ENCODE measurements at places on chromosomes 11 and 22.
A peak's percentile ranks its signal among the peaks of the same experiment; 100 is the strongest.

DNA sequence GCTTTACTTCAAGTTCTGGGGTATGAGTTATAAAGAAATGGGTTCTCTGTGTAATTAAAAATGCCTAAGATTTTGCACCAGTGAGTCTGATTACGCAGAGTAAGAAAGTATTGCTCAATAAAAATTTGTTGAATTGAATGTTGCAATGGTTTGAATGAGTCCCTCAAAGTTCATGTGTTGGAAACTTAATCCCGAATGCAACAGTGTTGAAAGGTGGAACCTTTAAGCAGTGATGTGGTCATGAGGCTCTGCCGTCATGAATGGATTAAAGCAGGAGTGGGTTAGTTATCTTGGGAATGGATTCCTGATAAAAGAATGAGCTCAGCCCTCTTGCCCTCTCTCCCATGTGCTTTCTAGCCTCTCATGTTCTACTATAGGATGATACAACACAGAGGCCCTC, 52.6 kb upstream of the SESN3 start:
- no peak for DNase-seq

- no peak for DNase-seq
Measured at GRCh38 chr11:93986716-93987115, 34.4 kb upstream of the HEPHL1 start.

GRCh38 chr11:18317551-18317950, 4.4 kb downstream of the HPS5 start:
- no peak for DNase-seq

- DNase-seq: no peak
Measured at GRCh38 chr11:99370549-99371216, 349.9 kb downstream of the CNTN5 start.

DNA sequence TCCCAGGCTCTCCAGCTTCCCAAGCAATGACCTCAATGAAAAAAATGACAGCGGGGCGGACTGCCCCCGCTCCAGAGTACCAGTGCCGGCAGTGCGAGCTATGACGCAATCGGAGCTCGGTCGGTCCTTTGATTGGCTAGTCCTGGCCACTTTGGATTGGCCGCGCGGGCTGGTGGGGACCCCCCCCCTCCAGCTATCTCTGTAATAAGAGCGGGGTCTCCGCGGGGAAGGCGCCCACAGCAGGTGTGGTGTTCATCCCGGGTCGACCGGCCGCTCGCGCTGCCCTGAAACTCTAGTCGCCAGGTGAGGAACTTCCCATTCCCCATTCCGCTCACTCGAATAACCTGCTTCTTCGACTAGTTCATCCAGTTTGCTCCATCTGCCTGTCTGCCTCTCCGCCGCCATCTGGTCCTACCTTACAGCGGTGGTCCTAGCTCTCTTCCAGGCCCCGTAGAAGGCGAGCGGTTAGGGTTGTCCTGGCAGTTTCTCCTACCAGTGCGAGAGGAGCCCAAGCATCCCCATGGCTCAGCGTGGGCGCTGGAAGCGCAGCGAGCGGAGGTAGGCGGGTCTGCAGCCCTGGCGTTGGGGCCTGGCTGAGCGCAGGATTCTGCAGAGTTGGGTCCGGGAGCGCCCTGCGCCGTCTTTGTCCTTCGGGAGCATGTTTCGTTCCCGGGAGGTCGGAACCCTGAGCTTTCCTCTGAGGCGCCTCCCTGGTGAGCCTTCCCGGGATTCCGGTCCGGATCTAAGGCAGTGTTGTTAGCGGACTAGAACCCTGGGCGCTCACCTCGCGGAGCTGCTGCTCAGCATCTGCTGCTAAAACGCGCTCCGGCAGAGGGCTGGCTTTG, at the start of gene CALCB:
TSS of gene CALCB (plus strand) at position 233 of the 845 bp plus-strand sequence. CDS start 1,126 bp downstream, outside the sequence.
- DNase-seq: no peak

- DNase-seq: no peak
Measured at GRCh38 chr22:44893731-44894080, 116.1 kb downstream of the PHF21B start.

GRCh38 chr11:4140067-4140636, 45.6 kb downstream of the RRM1 start:
- no peak for DNase-seq

DNA sequence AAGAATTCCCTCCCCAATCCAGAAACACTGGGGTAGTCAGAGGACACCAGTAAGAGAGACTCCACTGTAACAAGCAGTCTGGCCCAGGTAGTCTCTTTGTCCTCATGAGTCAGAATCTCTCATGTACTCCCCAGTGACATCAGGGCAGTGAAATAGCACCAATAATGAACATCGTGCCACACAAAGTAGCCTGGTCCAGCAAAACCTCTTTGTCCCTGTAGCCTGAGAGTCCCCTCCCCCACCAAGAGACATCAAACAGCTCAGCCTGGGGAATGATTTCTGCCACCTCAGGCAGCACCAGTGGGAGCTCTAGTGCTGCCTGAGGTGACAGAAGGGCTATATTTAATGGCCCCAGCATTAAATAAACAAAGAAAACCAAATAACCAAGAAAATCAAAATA, 88.1 kb downstream of the SBF2 start:
- DNase-seq: no peak

DNA sequence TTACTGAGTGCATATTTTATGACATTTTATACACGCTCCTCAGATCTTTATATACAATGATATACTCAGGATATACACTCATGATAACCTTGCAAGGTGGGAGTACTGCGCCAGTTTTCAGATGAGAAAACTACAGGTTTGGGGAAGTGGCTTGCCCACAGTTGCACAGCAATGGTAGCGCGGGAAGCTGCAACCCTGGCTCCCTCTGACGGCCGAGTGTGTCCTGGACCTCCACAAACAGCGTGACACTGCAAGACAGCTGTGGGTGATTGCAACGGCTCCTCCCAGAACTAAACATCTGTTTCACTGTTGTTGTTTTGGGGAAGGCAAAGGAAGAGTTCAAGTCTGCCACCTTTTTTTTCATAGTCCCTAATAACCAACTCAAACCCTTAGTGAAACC, 47.0 kb downstream of the PACSIN2 start:
- DNase-seq: no peak

DNA sequence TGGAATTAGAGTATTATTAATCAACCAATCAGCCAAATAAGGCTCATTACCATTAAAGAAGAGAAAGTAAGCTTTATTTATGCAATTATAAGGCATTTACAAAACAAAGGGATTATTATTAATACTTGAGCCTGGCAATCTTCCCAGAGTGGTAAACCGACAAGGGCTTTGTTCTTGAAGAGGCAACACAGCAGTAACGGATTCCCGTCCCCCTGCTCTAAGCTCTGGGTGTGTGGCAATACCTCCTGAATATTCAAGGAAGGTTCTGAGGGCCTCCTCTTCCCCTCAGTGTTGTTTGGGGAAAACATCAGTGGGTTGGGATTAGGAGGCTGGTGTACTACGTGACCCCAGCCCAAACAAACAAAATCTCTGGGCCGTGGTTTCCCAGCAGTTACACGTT, 176.5 kb downstream of the TENM4 start:
- DNase-seq: no peak

DNA sequence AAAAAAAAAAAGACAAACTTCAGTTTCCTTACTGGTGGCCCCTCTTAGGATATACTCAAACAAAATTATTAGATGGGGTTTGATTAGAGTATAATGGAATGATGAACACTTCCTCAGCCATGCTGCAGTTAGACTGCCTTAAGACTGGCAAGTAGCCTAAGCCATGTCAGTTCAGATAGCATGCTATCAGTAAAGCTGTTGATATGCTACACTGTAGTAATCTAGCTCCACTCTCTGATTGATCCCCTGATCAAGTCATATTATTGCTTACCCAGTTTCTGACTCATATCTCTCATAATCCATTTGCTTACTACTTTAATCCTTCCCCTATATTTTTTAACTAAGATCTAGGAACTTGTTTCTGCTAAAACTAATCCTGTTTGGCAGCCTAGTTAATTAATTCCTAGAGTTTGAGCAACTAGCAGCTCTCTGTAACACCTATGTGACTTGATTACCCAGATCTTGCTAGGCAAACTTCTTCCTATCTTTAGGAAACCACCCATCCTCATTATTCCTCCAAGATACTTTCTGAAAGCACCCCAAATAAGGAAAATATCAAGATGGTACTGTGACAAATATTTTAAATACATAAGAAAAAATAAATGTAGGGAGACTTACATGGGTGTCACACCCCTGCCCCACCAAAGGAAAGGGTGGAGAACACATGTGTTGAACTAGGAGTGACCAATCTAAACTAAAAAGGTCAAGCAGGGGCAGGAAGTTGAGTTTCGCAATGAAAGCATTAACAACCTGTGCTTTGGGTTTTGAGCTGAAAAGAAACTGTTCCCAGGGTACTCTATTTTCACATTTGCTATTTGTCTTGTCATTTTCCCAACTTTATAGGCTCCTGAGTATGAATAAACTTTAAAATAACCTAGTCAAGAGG, 43.2 kb downstream of the PIK3C2A start:
- DNase-seq: no peak

DNA sequence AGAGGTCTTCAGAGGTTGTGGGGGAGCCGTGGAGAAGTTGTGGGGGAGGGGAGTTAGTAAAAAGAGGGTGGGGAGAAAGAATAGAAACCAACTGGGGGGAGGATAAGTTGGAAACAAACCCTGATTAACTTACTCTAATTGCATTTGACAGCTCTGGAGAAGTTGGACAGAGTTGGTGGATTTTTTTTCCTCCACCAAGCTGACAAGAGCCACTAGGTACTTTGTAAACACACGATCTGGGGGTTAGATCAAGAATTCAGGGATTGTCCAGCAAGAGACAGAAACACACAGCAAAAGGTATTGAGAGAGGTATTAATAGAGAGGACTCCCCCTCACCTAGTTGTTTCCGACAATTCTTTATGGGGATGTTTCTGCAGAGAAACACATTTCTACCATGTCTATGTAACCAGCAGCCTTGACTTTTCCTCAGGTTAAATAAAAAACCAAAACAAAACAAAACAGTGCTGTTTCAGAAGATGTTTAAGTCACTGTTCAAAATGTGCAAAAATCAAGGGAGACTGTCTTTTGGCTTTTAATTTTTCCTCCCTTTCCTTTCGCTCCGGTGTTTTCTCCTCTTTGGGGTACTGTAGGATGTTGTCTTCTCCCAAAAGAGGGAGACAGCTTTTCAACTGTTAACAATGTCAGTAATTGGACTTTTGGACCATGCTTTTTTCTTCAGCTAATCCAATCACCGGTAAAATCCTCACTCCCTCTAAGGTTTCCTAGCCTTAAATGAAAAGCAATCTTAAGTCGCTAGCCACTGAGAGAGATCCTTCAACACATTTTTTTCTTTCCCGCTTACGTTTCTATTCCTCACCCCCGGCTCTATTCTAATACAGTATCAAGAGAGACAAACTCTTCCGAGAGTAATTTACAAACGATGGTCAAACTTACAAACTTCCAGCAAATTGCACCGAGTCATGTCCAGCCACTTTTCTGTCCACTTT, 708 bp downstream of the MAML2 start:
- no peak for DNase-seq

- no peak for DNase-seq
Measured at GRCh38 chr22:26215736-26216135, 46.5 kb downstream of the SEZ6L start.

- no peak for DNase-seq
Measured at GRCh38 chr22:50678218-50678650, 5.6 kb downstream of the SHANK3 start.

- DNase-seq: no peak
Measured at GRCh38 chr11:115219376-115219775, 284.8 kb downstream of the CADM1 start.

DNA sequence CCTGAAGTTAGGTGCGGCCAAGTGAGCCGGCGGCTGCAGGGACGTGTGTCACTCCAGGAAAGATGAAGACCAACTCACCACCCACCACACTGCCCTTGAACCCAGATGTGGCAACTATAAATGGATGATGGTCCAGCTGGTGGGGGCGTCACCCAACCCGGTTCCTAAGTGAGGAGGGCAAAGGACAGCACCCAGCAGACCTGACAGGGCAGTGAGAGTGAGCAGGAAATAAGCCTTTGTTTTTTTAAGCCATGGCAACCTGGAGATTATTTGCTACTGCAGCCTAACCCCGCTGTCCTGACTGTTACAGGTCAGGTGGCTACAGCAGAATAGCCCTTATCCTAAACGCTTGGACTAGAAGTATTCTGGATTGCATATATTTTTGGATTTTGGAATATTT, 228.9 kb downstream of the CTTN start:
- no peak for DNase-seq

- DNase-seq: no peak
Measured at GRCh38 chr11:69366591-69366990, 72.6 kb downstream of the MYEOV start.

DNA sequence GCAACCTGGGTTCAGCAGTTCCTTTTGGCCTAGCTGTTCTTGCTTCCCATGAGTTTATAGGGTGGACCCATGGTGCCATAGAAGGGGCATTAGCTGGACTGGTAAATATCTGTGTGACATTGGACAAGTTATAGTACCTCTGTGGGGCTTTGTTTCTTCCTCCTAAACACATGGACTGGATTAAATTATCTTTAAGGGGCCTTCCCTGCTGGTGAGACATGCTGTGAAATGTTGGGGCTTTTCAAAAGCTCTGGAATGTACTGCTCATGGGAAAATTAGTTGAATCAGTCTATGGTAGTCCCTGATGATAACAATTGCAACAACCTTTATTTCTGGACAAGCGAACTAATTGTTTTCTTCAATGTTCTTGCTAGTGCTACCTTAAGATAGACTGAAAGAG, 276.2 kb downstream of the BLID start:
- DNase-seq: no peak

DNA sequence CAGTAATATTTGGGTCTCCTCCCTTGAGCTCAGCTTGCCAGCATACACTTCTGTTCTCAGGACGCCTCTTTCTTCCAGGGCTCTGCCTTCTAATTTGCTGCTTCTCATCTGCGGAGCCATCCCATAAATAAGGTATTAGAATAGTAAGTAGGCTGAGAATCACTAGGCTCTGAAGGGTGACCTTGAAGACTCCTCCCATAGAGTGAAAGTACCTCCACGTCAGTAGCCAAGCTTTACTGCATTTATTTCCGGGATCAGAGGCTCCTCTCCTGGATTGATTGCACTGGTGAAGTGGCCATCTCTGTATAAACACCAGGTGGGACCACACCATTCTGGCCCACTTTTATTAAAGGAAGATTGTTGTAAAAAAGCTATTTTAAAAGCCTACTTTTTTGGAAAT, 315.5 kb downstream of the FAT3 start:
- DNase-seq: no peak

DNA sequence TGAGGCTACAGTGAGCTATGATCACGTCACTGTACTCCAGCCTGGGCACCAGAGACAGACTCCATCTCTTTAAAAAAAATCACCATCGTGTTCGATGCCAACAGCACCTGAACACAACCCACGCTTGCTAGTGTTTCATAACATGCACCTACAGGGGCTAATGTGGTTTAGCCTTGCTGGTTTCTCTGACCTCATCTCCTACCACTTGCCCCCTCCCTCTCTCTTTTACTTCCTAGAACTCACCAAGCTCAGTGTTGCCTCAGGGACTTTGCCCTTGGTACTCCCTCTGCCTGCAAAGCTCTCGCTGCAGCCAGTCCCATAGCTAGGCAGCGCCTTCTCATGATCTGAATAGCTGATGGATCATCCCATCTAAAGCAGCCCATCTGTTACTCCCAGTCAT, 99.8 kb downstream of the FBXO7 start:
- peak; percentile 10 for DNase-seq

GRCh38 chr11:57072640-57073039, 83.9 kb downstream of the OR5AK2 start:
- DNase-seq: no peak

Measured in Jurkat, Clone E6-1 (cell line).